ENCODE measurements at places on chromosomes 12 and 14.

DNA sequence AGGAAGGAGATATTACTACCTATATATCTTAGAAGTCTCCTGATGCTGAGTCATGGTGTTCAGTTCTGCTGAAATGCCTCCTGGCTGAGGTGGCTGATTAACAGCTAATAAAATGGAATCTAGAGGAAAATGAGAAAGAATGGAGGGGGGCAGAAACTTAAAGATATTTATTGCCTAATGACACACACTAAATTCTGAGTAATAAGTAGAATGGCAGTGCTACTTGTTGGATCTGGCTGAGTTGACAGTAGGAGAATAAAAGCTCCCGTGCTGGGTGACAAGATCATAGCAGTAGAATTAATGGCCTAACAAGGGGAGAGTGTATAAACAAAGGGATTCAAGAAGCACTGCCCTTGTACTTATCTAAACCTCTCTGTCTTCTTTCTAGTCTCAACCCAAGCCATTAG, 137.5 kb downstream of the CNTN1 start:
- no peak for DNase-seq

- DNase-seq, result no peak
Observed at GRCh38 chr12:99026332-99027054, 381.4 kb downstream of the APAF1 start.

- no peak for DNase-seq
Observed at GRCh38 chr12:43283206-43283605, 268.8 kb downstream of the ADAMTS20 start.

DNA sequence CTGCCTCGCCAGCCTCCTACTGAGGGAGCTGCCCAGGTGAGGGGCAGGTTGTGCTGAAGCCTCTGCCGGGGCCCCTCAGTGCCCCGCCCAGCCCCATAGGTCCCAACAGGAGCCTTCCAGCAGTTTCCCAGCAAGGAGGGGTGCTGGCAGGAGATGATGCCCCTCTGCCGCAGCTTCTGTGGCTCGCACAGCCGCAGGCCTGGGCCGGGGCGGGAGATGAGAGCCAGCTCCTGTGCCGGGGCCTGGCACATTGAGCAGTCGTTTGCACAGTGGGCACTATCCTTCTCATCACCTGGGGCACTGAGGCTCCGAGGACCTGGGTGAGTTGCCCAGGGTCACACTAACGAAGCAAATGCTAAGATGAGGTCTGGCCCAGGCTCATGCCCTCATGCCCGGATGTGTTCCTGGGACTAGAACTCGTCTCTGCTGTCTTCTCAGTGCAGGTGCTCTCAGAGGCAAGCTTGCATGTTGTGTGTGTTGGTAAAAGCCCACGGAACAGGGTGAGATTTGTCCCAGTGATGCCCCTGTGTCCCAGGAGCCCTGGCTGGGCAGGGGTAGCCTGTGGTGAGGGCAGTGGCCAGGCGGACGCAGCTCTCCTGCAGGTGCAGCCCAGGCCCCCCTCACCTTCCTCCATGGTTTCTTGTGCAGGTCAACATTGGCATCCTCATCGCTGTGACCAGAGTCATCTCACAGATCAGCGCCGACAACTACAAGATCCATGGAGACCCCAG, 177.5 kb downstream of the ADGRD1 start:
- DNase-seq, result no peak

DNA sequence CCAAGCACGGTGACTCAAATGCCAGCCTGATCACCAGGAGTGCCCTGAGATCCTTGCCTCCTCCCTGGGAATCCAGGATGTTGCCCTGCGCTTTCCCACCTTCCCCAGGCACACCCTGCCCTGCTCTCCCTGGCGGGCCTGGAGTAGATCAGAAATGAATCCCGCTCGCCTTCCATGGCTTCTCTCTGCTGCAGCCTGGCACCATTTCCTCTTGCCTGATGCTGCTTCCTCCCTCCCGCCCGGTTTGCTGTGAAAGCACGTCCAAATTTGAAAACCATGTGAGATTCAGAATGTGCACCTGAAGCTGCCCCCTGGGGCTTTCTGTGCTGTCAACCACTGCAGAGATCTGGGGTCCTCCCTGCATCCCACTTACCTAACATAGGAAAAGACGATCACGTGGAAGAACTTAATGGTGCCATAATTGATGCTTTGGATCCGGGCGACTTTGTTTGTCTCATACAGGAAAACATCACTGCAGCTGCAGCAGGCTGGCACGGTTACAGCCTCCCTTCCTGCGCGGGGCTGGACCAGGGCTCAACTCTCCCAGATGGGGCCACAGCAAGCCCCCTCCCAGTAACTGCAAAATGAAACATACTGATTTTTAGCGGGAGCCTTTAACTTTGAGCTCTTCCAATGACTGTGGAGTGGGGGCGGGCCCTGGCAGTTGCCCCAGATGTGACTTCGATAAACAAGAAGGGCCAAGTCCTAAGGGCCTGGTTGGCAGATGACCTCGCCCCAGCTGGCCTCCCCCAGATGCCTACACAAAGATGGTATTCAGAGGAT, 24.9 kb upstream of the C12orf76 start:
- DNase-seq, result no peak

DNA sequence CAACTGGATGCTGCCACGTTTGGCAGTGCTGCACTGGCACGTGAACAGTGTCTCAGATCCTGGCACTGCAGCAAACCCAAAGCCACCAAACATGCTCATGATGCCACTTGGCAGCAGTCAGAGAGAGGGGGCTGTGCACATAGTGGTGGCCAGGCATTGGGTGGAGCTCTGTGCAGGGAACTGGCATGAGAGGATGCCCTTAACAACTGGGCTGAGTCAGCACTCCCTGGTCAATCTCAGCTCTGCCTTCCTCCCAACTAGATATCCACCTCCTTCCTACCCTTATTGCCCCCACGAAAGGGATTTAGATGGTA, 37.0 kb downstream of the ZFHX2 start:
- no peak for DNase-seq

DNA sequence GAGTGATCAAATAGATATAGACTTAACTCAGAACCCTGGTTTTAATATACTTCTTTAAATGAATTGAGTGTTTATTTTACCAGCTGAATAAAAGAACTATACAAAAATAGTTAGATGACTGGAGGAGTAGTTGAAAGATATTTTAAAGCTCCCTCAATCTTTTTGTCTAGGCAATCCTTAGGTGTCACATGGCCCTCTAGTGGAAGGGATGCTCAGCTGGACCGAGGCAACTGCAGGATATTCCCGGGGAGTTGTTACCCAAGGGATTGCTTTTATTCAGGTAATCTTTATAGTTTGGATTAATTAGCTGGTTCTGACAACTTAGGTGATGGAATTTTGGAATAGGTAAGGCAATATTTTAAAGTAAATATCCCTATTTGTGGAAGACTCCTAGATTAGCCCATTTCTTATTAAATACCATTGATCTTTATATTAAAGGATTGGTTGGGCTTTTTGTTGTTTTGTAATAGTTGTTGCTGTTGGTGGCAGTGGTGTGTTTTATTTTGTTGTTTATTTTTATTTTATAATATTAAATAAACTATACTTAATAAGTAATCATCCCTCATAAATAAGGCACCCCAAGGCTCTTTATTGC, 57.1 kb downstream of the ZDHHC17 start:
- no peak for DNase-seq

GRCh38 chr12:19529951-19530636, 90.8 kb downstream of the AEBP2 start:
- DNase-seq, result no peak

DNA sequence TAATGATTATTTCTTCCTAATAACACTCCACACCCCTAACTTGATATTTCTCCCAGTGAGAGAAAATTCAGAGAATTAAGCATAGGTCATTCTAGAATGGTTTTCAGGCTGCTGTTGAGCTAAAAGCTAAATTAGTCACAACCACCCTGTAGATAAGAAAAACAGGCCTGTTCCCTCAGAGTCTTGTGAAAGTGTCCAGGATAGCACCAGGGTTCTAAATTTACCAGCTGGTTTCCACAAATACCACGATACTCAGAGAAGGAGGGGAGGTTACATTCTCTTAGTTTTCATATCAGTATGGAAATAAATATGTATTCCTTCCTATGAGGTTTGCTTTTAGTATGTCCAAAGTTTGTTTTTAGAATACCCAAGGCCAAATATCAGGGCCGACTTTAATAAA, 66.0 kb upstream of the YARS2 start:
- DNase-seq, result no peak

DNA sequence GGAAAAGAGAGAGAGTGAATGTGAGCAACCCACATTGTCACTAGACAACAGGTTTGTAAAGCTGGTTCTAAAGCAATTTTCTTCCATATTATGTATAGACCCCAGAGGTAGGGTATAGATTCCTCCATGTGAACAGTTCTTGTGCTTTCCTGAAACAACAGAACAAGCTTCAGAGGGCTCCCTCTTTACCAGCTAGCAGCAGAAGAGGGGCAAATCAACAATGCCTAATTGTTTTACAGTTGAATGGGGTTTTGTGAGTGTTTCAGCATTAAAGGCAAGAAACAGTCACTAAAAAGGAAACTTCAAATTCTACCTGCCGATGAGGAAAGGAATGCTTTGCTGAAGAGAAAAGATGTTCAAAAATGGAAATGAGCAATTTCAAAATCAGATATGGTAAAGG, 341.2 kb upstream of the KITLG start:
- no peak for DNase-seq

DNA sequence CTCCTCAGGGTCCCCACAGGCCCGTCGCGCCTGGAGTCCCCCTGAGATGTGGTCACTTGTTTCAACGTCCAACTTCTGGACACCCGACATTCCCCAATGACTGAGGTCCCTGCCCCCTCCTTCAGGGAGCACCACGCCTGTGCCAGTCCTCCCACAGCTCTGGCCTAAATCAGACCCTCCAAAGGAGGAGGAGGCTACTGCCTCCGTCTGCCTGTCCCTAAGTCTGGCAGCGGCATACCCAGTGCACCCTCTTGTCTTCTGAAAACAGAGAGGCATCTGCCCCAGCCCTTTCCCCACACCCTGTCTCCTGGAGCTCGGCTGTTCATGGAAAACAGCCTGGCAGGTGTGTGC, 46.2 kb downstream of the TESC start:
- DNase-seq, result no peak

DNA sequence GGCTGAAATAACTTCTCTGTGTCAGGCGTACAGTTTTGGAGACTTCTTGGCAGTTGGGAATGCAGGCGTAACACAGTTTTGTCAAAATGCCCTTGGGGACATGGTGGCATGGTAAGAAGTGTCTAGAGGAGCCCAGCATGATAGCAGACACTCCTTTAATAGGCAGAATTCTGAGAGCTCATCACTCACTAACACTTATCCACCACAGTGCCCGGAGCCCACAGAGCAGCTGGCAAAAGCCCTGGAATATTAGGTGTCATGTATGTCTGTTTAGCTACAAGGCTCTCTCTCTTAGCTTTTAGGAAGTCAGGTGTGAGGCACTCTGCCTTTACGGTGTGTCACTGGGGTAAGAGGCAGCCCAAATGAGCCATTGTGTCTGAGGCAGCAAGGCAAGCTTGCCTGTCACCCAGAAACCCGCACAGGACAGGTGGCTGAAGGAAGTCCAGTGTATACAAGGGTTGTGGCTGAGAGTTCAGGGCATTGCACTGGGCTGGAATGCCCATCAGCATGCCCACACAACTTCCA, 96.3 kb downstream of the ESRRB start:
- no peak for DNase-seq

DNA sequence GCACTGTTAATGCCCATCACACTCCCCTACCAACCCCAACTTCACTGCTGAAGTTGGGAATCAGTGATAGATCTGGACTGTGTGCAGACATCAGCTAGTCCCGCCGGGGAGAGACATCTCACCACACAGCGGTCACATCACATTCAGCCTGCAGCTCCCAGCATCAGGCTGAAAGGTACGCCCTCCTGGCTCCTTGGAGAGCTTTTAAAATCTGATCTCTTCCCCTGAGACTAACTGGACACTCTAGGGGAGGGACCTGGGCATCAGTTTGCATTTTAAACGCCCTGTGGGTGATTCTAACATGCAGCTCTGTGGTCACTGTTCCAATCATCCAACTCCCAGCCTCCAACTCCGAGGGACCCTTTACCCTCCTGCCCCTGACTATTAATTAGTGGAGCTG, 58.4 kb downstream of the CCDC85C start:
- DNase-seq, result no peak

GRCh38 chr14:56297449-56297848, 179.2 kb downstream of the PELI2 start:
- no peak for DNase-seq

DNA sequence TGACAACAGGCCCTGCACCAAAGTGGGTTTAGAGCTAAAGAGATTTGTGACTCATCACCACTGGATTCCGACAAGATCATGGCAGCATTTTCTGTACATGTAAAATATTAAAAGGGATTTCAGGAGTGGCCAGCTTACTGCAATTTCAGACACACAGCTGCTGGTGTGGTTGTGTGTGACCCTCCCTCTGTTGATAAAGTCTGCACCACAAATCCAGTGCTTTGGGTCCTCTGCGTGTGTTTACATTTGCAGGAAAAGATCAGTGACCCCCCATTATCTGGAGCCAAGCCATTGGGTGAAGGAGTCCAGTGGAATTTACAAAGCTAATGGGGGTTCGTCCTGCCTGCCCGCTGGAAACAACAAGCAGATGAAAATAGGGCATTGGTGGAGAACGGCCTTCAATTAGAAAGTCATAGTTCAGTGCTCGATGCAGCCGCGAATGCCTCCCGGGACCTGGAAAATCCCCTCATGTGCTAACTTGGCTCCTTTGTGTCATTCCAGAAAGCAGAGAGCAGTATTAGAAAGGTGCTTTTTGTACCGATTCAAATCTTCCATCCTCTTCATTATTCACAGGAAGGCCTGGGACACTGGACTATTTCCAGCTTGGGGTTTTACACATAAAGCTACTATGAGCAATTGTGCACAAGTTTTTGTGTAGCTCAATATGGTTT, 188.5 kb upstream of the TMEM132C start:
- no peak for DNase-seq

GRCh38 chr14:63249092-63249491, 44.8 kb downstream of the RHOJ start:
- no peak for DNase-seq

DNA sequence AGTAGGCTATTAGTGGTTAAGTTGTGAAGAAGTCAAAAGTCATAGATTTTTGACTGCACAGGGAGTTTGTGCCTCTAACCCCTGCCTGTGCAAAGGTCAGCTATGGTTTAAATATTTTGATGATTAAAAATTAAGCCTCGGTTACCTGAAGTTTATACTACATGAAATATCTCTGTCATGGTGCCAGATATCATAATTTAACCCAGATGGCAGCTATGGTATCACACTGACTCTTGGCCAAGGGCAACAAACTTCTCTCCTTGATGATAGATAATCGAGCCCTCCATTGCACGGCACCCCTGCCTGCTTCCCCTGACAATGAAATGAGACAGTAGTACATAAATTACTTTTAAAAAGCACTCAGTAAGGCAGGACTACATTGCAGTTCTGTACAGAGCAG, 80.8 kb downstream of the SLC35F4 start:
- no peak for DNase-seq

- DNase-seq, result peak; percentile 4
Observed at GRCh38 chr14:99327050-99327449, 55.1 kb upstream of the BCL11B start.

GRCh38 chr12:10562306-10562933, 51.0 kb downstream of the MAGOHB start:
- peak; percentile 70 for DNase-seq

DNA sequence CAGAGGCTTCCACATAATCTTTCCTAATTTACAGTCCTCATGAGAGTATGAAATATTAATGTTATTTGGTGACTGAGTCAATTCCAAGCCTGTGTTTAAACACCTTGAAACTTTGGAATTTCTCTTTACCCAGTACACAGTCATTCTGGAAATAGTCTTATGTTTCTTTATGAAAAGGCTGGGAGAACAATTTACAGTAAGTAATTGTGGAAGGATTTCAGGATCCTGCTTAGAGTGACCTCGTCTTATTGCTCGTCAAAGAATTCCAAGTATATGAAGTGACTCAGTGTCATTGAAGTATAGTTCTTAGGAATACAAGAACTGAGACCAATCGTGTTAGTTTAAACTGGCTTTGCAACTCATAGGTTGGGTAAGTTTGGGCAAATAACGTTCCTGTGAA, 634.2 kb downstream of the SLC16A7 start:
- DNase-seq, result no peak
